M059J (cell line): ENCODE measurements at places on chromosomes 13 and 19. TPM values are rescaled to one million over a fixed set of nuclear protein-coding genes. Genes with fewer than 3 reads are reported as not detected.
A peak's percentile ranks its signal among the peaks of the same experiment; 100 is the strongest.

DNA sequence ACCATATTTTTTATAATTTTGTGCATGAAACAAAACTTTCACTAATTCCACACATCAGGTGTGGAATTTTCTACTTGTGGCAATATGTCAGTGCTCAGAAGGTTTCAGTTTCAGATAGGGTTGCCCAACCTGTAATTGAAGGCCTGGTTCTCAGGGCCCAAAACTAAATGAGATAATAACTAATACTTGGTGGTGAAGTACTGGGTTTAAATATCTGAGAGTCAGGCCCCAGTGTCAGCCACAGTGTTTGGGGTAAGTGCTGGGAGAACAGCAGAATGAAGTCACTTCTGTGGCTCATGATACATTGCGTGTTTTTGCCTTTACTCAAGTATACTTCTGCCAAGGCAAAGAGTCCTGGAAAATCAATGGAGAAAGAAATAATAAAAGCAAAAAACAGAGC lies 5.6 kb downstream of the SAFB start:
- DNase-seq = no peak

- DNase-seq = no peak
Measured at GRCh38 chr13:70394031-70394548, 285.8 kb upstream of the KLHL1 start.

DNA sequence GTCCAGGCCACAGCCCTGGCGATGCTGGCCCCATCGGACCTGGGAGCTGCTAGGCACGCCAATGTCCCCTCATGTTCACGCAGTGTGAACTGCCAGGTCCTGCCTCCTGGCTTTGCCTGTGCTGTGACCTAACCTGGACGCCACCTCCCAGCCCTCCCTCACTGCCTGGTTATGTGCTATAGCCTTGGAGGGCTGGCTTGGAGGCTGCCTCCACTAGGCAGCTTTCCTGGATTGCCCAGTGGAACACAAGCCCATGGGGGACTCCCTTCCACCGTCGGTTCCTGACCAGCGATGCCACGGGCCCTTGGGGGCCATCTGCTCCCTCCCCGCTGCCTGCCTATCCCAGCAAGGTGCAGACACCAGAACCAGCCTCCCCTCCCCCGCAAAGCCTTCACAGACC lies 15.2 kb upstream of the UQCR11 start:
- no peak for DNase-seq

- DNase-seq = no peak
Measured at GRCh38 chr13:111380431-111380830, 60.0 kb downstream of the TEX29 start.

- DNase-seq = peak; percentile 64
Measured at GRCh38 chr13:101579281-101579802, 126.9 kb downstream of the ITGBL1 start.

DNA sequence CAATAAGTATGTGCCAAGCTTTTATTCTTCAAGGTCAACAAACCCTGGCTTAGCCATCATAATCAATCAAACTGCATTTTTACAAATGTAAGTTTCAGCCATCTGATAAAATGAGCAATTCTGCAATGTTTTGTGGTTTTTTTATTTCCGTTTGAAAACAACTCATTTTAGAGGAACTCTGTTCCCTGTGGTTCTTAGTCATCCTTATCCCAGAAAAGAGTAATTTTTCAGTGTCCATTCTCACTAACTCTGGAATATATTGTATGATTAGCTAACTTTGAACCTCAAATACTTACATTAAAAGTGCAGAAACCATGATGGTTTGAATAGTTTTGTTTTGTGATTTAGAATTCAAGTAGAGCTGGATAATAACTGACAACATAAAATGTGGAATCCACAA lies 87.6 kb downstream of the IRS2 start:
- peak; percentile 65 for DNase-seq

- no peak for DNase-seq
Measured at GRCh38 chr13:35887115-35887666, 244.0 kb downstream of the DCLK1 start.

GRCh38 chr19:7562646-7563393 lies 27.3 kb downstream of the PNPLA6 start:
- no peak for DNase-seq

GRCh38 chr13:89393758-89394304 lies 1722.7 kb downstream of the SLITRK5 start:
- no peak for DNase-seq

DNA sequence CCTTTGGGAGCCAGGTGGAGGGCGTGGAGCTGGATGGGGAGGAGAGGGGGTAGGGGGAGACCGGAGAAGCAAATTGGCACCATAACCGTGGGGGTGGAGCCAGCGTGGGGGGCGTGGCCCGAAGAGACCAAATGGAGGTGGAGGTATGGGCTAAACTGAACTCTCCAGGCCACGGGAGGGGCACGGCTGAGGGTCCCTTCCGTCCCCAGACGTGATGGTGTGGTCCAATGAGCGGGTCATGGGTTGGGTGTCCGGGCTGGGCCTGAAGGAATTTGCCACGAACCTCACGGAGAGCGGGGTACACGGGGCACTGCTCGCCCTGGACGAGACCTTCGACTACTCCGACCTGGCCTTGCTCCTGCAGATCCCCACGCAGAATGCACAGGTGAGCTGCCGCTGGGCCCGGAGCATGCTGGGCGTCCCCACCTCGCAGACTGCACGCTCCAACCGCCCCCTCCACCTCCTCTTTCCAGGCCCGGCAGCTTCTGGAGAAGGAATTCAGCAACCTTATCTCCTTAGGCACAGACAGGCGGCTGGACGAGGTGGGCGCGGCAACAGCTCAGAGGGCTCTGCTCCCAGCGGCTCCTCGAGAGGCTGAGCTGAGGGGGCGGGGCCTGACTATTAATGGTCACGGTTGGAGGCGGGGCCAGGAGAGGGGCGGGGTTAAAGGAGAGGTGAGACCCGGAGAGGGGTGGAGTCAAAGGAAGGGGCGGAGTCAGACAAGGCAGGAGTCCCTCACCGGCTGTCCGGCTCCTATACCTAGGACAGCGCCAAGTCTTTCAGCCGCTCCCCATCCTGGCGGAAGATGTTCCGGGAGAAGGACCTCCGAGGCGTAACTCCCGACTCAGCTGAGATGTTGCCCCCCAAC lies 6.2 kb downstream of the HRC start:
- DNase-seq = peak; percentile 92

DNA sequence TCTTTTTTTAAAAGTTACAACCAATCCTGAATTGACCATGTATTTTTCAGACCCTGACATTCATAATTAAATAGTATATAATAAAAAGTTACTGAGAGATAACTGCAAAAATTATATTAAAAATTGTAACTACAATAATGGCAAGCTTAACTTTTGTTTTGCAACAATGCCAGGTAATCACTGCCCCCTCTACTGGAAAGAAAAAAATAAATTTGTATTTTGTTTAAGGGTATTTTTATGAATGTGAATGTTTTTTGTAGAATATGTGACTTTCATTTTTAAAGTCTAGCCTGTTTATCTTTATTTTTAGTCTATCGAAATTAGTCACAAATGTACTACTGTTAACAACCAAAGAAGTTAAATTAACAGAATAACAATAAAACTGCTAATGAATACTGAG lies 21.7 kb downstream of the MRPS31 start:
- no peak for DNase-seq

DNA sequence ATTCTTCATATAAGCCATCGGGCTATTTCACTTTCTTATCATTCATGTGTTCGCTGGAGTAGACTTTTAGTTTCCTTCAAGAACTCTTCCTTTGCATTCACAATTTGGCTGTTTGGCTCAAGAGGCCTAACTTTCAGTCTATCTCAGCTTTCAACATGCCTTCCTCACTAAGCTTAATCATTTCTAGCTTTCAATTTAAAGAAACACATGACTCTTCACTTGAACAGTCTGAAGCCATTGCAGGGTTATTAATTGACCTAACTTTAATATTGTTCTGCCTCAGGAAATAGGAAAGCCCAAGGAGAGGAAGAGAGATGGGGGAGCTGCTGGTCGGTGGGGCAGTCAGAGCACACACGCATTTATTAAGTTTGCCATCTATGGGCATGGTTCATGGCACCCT lies 158.1 kb downstream of the SUCLA2 start:
- DNase-seq = no peak

DNA sequence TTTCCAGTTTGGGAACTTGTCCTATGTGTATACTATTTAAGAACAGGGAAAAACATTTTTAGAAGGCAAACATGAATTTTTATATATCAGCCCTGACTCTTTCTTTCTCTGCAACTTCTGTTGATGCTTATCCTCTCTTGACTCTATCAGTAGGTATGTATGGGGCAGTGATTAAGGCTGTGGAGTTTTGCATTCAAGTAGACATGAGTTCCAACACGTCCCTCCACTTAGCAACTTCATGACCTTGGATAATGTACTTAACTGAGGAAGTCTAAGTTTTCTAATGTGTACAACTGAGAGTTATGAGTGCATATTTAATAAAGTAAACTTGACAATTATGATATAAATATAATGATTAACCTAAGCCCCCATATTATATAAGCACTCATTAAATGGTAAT lies 414.6 kb downstream of the TDRD3 start:
- no peak for DNase-seq

DNA sequence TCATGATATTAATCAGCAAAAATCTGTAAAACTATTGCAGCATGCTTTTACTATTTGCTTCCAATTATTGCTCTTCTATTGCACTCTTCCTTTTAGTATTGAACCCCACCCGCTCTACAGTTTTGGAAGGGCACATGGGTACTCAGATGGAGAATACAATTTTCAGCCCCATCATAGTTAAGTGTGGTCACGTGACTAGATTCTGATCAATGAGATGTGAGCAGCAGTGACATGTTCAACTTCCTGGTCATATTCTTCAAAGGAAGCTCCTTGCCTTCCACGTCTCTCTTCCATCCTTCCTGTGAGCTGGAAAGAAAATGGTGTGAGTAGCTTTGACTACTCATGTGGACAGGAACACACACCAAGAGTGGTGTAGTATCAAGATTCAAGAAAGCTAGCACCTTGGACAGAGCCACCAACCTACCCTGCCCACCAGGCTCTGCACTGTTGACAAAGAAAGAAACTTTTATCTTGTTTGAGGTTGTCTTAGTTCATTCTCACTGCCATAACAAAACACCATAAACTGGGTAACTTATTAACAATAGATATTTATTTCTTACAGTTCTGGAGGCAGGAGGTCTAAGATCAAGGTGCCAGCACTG lies 3.8 kb upstream of the FGF14 start:
- no peak for DNase-seq

DNA sequence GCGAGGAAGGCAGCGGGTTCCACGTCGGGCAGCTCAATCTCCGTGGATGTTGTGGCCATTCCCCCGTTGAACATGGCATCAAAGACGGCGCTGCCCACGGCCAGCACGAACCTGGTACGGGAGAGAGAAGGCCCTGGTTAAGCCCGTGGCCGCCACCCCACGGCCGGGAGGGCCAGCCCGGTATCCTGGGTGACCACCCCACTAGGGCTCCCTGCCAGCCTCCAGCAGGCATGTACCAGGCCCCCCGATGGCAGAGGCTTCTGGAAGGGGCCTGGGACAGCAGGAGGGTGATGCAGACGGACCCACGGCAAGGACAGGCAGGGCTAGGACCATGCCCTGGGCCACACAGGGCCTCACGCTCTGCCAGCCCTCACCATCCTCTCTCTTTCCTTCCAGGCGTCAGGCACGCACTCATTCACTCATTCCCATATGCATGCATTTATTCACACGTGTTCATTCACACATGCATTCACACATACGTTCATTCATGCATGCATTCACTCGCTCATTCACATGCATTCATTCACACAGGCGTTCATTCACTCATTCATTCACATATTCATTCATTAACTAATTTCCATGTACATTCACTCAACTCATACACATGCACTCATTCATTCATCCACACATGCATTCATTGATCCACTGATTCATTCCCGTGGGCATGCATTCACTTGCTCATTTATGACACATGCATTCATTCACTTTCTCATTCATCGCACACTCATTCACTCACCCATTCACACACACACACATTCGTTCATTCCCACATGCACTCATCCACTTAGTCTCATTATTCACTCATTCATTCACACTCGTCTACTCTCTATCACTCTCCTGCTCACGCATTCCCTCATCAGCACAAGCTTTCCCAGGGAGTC lies 17.9 kb downstream of the BTBD2 start:
- DNase-seq = no peak

DNA sequence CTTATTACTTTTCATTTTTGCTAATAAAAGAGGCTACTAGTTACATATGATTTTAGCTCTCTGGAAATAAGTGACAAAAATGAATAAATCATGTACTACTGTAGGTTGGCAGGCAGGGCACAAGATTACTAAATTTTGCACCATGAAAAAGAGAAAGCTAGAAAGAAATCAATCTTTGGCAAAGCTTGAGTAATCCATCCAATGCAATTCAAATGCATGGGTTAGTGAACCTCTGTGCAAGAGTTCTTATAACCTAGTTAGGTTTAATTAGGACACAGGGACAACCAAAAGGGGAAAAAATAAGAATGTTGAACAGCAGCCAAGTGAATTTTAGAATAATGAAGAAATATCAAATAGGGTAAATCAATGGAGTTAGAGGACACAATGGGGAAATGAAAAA lies 305.5 kb downstream of the DCT start:
- DNase-seq = no peak

DNA sequence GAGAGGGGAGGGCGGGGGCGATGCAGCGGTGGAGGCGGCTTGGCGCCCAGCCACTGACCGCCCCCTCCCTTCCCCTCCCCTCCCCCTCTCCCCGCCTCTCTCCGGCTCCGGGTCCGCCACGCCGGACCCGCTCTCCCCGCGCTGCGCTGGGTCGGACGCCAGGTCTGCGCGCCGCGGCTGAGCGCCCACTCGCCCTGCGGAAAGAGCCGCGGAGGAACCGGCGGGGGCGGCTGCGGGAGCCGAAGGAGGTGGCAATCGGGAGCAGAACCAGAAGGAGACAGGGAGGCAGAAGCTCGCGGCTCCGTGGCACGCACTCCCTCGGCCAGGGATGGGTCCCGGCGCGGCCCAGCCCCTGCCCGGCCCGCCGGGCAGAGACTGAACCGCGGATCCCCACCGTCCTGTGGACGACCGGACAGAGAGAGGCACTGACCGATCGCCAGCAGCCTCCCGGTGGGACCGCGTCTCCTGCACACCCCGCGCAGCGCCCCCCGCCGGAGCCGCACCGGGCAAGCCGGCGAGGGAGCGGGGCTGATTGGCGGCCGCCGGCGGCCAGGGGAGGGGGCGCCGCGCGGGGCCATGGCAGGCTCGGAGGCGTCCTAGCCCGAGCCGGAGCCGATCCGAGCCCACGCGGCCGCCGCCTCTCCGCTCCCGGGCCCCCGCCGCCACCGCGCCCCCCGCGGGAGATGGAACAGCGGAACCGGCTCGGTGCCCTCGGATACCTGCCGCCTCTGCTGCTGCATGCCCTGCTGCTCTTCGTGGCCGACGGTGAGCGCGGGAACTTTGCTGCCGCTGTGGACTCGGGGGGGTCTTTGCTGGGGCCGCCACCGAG lies at the start of gene VSTM2B:
TSS of gene VSTM2B (plus strand) at position 94 of the 829 bp plus-strand sequence. CDS start at position 684, 590 bp downstream.
- DNase-seq = no peak

AMH gene
- 1.5 and 2.9 TPM in 2 replicates for total RNA-seq

SYCN gene
- total RNA-seq = not detected in 2 replicates

STOML3 gene
- total RNA-seq = not detected in 2 replicates

OBI1 gene
- 14.7 and 20.6 TPM in 2 replicates for total RNA-seq

GNA15 gene
- not detected in 2 replicates for total RNA-seq

CLEC11A gene
- total RNA-seq = 6.1 and 10.0 TPM in 2 replicates

KLF12 gene
- total RNA-seq = 5.9 and 8.7 TPM in 2 replicates

SHC2 gene
- 0.05 TPM in 1 of 2 replicates, not detected in the other for total RNA-seq

PSG6 gene
- total RNA-seq = 0.79 and 0.89 TPM in 2 replicates

FFAR2 gene
- not detected in 2 replicates for total RNA-seq
